Activated naive CD4-positive, alpha-beta T cell treated with anti-CD3 and anti-CD28 coated beads for 36 hours (primary cell): ENCODE measurements at places on chromosomes 1 and 21. TPM values are rescaled to one million over a fixed set of nuclear protein-coding genes. Genes with fewer than 3 reads are reported as not detected.

DNA sequence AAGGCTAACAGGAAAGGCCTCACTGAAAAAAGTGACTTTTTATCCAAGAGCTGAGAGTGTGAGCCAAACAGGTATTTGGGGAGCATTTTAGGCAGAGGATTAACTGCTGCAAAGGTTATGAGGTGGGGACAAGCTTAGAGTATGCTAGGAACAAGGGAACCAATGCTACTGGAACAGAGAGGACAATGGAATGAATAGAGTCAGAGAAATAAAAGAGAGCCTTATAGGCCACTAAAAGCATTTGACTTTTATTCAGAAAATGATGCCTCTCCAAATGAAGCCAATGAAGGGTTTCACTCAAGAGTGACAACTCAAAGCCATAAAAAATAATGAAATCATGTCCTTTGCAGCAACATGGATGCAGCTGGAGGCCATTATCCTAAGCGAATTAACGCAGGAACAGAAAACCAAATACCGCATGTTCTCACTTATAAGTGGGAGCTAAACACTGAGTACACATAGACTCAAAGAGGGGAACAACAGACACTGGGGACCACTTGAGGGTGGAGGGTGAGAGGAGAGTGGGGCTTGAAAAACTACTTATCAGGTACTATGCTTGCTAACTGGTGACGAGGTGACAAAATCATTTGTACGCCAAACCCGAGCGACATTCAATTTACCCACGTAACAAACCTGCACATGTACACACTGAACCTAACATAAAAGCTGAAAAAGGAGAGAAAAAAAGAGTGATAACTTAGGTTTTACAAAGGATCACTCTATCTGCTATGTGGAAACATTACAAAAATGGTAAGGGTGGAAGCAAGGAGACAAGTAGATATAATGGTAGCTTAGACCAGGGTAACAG lies 11.1 kb downstream of the PTP4A2 start:
- no peak for DNase-seq

The GMEB1 gene
- total RNA-seq = 15.8 TPM

- DNase-seq = no peak
Measured at GRCh38 chr1:59360729-59361128, 63.8 kb downstream of the FGGY start.

The GPATCH3 gene
- 8.5 TPM for total RNA-seq
